Stimulated activated CD8-positive, alpha-beta memory T cell treated with anti-CD3 and anti-CD28 coated beads, Interleukin-7, amount 100 ng/mL, for 1 hour (primary cell): ENCODE measurements at places on chromosomes 2 and 18.

GRCh38 chr2:99507937-99508818, 18.4 kb upstream of the REV1 start:
- no peak for DNase-seq

DNA sequence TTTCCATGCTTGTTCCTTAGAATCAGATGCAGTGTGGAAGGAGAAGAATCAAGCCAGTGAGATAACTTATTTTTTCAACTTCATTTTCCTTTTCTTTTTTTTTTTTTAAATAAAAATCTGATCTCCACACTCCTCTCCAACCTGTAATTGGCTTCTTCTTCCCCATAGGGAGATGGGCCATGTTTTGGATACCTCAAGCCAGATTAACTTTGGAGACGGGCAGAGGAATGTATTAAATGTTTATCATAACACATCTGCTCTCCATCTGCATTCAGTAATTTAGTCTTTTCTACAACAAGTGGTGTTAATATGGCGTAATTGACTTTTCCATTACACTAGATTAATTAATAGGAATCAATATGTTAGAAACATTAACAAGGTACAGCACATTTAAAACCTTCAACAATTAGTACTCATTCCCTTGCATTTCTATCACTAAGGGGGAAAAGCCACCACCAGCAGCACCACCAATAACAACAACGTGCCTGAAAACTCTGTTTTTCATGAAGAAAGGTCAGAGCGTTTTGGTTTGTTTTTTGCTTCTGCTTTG, 244.1 kb downstream of the MYCN start:
- DNase-seq: no peak

DNA sequence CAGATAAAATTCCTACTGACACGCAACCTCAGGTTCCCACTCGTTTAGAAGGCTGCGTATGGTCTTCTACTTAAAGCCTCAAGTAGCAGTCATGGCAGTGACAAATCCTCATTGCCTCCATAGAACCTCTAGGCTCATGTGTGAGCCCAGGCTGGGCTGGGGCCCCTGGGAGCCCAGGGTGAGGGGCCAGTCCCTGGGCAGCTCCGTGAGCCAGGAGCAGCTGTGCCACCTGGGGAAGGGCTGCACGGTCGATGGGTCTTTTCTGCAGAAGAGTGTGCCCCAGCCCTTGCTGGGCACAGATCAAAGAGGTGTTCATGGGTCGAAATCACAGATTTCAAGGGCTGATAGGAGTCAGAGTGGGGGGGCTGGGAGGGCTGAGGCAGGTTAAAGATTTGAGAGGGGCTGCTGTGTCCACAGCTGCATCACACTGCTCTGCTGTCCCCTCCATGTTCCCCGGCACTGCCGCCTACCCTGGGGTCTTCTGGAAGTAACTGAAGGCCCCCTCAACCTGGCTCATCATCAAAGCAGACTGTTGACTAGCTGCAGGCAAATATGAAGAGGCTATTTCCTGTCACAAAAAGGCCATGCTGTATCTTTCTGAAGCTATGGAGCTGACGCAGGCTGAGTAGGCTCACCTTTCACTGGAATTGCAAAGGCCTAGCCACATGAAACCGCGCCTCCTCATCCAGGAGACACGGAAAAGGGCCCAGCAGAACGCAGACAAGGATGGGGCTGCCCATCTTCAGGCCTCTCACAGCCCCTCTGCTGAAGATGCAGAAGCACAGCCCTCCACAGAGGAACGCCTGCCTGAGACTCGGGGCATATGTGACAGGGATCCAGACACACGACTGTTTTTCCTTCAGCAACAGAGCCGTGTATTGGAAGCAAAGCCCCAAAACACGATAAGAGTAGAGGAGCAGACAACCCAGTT, 35.7 kb upstream of the ALPP start:
- DNase-seq: no peak

GRCh38 chr2:230441227-230441897, 25.4 kb downstream of the SP100 start:
- DNase-seq: peak; percentile 31

GRCh38 chr18:11581286-11581685, 28.1 kb upstream of the SLC35G4 start:
- DNase-seq: no peak

- DNase-seq: no peak
These were observed 196.9 kb upstream of the RAB6C start for GRCh38 chr2:129782633-129782990.

DNA sequence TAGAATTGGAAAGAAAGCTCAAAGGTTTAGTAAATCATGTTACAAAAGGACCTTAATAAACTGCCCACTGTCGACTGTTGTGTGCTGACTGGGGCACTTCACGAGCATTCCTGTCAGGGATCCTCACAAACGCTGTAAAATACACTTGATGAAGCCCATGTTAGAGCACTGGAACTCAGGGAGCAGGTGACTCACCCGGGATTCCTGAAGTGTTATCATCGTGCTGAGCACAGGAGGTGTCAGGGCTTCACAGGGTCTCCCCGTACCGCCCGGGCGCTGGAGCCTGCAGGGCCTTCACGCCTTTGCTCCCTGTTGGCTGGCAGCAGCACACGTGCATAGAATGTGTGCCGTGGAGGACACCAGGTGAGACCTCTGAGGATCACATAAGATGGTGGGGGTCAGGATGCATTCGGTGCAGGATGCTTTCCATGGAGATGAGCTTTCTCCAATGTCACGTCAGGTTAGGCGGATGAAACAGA, 187.3 kb downstream of the SNTG2 start:
- DNase-seq: no peak

DNA sequence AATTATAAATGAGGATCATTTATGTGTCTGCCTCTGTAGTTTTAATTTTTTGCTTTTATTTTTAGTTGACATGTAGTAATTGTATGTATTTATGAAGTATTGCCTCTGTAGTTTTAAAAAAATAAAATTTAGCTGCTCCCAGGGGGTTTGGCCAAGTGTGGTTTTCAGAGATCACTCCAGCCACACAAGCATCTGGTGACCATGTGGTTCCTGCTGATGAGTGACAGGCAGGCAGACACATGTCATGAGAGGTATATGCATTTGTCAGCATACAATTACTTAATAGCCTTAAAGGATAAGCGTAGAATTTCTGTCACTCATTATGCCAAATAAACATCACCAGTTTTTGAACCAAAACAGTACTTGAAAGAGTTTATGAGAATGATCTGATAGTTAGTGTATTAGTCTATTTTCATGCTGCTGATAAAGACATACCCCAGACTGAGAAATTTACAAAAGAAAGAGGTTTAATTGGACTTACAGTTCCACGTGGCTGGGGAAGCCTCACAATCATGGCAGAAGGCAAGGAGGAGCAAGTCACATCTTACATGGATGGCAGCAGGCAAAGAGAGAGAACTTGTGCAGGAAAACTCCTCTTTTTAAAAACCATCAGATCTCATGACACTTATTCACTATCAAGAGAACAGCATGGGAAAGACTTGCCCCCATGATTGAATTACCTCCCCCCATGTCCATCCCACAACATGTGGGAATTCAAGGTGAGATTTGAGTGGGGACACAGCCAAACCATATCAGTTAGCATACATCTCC, 29.6 kb downstream of the MREG start:
- DNase-seq: no peak
